Thymus (tissue), 14 donors: ENCODE measurements at places on chromosomes 11 and 22.

DNA sequence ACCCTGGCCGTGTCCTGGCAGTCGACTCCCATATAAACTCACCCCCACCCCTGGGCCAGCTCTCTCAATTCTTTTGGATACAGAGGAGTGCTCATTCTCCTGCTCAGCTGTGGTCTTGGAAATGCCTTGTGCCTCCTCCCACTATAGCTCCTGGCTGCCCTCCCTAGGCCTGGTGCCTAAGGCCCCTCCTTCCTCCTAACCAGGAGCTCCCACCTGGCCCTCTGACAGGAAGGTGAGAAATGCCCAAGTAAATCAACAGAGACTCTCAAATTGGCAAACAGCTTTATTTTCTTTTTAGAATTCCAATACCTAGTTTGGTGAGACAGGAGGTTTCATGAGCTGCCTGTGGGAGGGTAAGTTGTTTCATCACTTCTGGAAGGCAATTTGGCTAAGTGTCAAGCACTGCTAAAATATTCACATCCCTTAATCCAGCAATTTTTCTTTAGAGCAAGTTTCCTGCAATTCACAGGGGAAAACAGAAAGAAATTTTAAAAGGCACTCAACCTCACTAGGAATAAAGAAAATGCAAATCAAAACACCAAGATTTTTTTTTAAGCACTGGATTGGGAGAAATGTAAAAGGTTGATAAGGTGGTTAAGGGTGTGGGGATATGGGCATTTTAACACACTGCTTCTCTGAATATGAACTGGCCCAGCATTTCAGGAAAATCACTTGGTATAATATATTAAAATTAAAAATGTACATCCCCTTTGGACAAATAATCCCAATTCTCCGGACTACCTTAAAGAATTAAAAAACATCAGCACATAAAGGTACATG is 209.7 kb upstream of the ARHGAP20 start:
- DNase-seq = no peak

- no peak for DNase-seq
Observed at GRCh38 chr11:67616431-67617242, 9.9 kb downstream of the NDUFV1 start.

GRCh38 chr11:131629925-131630540 is 259.6 kb downstream of the NTM start:
- no peak for DNase-seq

- DNase-seq = no peak
Observed at GRCh38 chr11:117731722-117732290, 65.2 kb downstream of the DSCAML1 start.

- DNase-seq = peak; percentile 4
Observed at GRCh38 chr11:133821776-133822175, 23.5 kb downstream of the SPATA19 start.

GRCh38 chr22:36009085-36009484 is 19.5 kb downstream of the RBFOX2 start:
- no peak for DNase-seq

GRCh38 chr22:22245935-22246525 is 1.4 kb downstream of the VPREB1 start:
- DNase-seq = no peak

- no peak for DNase-seq
Observed at GRCh38 chr11:59943997-59944714, 5.9 kb downstream of the OOSP1 start.

DNA sequence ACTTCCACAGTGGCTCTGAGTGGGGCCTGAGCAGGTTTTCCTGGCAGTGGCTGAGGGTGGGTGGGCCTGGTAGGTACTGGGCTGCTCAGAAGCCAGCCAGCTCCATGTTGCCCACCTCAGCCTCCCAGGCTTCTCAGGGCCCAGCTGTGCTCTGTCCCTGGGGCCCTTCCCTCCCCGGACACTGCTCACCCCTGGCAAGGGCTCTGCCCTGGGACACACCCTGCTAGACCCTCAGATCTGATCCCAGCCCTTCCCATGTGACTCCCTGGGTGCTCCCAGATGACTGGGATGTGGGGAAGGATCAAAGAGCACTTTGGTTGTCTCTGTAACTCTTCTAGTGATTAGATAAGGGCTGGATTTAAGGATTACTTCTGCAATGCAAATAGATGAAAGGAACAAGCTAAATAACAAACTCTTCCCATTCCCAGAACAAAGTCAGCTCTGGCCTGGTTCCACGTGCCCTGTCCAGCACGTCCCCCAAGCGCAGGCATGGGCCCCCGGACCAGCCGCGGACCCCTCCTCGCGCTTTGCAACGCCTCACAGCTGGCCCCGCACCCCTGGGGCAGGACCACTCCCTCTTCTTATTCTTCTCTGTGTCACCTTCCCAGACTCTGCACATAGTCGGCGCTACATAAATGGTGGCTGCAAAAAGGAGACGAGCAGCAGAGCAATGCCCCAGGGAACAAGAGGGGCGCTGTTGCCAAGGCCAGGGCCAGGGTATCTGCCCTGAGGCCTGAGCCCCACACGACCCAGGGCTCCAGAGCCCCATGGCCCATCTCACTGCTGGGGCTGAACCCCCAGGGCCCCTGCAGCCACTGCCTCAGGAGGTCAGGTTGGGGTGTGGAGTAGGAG is 5.7 kb upstream of the KRTAP5-6 start:
- DNase-seq = no peak

DNA sequence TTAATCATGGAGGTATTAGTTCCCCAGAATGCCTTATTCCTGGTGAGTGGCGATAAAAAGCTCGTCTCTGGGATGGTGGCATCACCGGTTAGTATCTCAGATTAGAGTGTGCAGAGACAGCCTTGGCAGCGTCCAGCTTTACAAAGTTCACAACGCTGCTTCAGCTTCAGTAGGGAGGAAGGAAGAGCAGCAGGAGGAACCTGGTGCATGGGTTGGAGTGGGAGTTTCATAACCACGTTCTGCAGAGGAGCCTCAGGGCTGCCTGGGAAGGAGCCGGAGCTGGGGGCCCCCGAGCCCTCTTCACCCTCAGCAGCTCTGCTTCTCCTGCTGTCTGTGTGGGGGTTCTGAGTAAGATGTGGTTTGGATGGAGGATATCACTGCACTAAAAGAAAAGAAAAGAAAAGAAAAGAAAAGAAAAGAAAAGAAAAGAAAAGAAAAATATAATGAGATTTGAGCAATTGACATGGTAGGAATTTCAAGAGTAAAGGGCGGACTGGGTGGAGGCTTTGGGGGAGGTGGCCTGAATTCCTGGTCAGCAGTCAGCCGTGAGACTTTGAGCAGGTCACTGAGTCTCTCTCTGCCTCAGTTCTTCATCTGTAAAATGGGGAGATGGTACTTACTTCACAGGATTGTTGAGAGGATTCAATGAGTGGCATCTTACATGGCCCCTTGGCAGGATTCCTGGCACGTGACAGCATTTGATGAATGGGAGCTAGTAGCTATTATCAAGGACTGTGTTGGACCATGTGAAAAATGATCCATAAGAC is 6.5 kb downstream of the ASPHD2 start:
- DNase-seq = no peak

GRCh38 chr11:122082205-122082604 is 33.8 kb downstream of the BLID start:
- DNase-seq = no peak

- DNase-seq = no peak
Observed at GRCh38 chr11:61743486-61744095, 8.8 kb upstream of the MYRF start.

DNA sequence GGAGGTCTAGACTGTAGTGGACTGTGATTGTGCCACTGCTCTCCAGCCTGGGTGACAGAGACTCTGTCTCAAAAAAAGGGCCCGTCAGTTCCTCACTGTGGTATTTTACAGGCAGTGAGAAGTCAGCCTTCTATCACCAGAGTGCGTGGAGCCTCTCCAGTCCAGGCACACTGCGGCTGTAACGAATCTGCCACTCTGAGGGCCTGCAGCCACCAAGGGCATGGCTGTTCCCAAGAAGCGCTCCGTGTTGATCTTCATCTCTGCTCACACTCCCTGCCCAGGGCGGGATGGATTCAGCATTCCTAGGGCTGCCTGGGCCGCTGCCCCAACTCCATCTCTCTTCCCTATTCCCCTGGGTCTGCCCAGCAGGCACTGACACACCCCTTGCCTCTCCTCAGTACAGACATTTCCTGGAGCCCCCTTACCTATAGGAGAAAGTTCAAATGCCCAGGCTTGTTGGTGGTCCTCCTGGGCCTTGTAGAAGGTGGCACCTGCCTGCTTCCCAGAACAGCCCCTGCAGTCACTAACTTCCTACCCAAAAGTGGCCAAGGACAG is 148.4 kb downstream of the CACNA1I start:
- no peak for DNase-seq

GRCh38 chr11:94775567-94776327 is 7.6 kb downstream of the AMOTL1 start:
- no peak for DNase-seq

DNA sequence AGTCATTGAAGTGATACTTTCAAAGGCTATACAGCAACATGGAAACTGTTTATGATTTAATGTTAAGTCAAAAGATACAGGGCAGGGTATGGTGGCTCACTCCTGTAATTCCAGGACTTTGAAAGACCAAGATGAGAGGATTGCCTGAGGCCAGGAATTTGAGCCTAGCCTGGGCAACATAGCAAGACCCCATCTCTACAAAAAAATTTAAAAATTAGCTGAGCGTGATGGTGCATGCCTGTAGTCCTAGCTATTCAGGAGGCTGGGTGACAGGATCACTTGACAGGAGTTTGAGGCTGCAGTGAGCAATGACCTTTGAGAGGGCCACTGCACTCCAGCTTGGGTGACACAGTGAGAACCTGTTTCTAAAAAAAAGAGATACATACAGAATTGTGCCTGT is 39.3 kb upstream of the ZBED5 start:
- DNase-seq = no peak

GRCh38 chr11:58024601-58025091 is 965 bp downstream of the OR9Q1 start:
- DNase-seq = no peak

DNA sequence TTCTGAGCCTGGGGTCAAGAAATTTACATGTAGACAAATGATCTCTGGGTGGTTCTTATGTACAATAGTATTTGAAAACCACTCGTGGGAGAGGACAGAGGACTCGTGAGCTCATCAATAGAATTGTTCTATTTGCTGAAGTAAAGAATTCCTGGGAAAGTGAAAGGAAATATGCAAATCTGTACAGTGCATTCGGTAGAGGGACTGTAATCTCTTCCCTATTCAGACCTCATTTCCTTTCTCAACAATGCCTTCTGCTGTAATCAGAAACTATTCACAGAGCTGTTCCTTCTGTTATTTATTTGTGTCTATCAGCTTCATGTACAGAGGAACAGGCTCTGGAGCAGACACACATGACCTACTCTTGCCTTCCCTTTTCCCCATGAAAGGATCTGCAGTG is 709.4 kb upstream of the KIRREL3 start:
- DNase-seq = no peak

DNA sequence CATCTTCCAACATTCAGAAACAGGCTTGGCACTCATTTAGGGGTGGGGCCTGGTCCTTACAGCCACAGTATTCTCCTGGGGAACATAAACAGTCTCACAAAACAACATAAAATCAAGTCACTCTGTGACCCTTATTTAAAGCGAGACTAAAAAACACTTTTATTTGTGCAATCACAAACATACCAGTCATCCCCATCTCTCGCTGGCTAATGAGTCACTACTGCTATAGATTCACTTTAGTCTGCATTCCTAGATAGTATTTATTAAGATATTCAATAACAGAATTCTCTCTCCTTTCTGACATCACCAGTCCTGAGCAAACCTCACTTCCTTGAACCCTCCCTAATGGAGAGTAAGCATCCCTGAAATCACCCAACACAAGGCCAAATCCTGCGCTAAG is 68.0 kb downstream of the ZBTB44 start:
- DNase-seq = no peak

GRCh38 chr22:24693379-24693778 is 81.1 kb downstream of the PIWIL3 start:
- DNase-seq = no peak

DNA sequence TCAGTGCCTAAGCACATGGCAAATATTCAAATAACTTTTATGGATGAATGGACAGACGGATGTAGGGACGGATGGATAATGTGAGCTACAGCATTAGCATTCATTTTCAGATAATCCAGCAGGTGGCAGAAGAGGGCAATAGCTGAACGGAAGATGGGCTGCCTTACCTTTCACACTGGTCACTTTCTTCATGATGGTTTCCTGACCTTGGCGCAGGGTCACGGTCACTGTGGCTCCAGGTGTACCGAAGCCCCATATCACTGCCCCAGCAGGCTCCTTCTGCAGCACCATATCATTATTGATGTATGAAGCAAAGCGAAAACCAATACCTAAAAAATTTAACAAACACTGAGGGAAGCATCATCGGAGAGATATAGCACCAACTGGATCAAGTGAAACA is 4.3 kb downstream of the SIAE start:
- DNase-seq = no peak

DNA sequence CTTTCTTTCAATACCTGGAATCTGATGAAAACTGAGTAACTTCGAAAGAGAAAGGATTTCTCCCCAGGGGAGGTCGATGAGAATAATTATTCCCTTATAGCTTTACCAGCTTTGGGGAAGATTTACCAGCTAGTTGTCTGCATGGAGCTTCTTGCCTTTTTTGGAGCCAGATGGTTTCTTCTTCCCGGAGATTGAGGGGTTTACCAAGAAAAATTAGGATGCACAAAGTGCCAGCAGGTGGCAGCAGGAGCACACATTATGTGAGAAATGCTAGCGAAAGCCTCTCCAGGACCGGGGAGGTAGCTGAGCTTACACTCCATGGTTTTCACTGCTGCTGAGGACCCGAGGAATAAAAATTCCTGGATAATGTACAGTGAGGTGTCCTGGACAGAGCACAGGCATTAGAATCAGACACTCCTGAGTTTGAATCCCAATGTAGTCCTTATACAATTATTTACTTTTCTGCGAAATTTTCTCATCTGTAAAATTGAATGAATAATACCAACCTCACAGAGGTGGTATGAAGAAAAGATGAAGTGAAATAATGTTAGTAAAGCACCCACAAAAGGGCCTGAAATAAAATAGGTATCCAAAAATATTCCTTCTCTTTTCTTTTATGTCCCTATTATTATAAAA is 46.0 kb upstream of the PARVA start:
- DNase-seq = peak; percentile 48

- DNase-seq = no peak
Observed at GRCh38 chr11:3855808-3856491, 486 bp downstream of the STIM1 start.

GRCh38 chr11:65420979-65421793 is 1.4 kb upstream of the NEAT1 start:
- peak; percentile 70 for DNase-seq

GRCh38 chr11:81267246-81267645 is 1466.4 kb downstream of the FAM181B start:
- DNase-seq = no peak

- DNase-seq = no peak
Observed at GRCh38 chr11:117744471-117745150, 52.4 kb downstream of the DSCAML1 start.

DNA sequence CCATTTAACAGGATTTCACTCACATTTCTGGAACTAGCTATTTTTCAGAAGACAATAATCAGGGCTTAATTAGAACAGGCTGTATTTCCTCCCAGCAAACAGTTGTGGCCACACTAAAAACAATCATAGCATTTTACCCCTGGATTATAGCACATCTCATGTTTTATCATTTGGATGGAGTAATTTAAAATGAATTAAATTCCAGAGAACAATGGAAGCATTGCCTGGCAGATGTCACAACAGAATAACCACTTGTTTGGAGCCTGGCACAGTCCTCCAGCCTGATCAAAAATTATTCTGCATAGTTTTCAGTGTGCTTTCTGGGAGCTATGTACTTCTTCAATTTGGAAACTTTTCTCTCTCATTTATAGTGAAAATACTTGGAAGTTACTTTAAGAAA is 9.2 kb downstream of the PRSS23 start:
- DNase-seq = no peak

- no peak for DNase-seq
Observed at GRCh38 chr22:38997518-38997917, 15.4 kb downstream of the APOBEC3B start.

- DNase-seq = no peak
Observed at GRCh38 chr11:119525180-119525866, 102.4 kb upstream of the THY1 start.
